Brain microvascular endothelial cell (primary cell): ENCODE measurements at places on chromosomes 2 and 18.
A peak's percentile ranks its signal among the peaks of the same experiment; 100 is the strongest.

- no peak for DNase-seq
Measured at GRCh38 chr2:119377294-119377992, 10.7 kb downstream of the DBI start.

- DNase-seq = no peak
Measured at GRCh38 chr2:43129676-43130547, 96.5 kb downstream of the ZFP36L2 start.

GRCh38 chr2:99841749-99842148 is 300.6 kb downstream of the AFF3 start:
- DNase-seq = peak; percentile 86

GRCh38 chr2:200455958-200456421 is 53.9 kb downstream of the KCTD18 start:
- no peak for DNase-seq

DNA sequence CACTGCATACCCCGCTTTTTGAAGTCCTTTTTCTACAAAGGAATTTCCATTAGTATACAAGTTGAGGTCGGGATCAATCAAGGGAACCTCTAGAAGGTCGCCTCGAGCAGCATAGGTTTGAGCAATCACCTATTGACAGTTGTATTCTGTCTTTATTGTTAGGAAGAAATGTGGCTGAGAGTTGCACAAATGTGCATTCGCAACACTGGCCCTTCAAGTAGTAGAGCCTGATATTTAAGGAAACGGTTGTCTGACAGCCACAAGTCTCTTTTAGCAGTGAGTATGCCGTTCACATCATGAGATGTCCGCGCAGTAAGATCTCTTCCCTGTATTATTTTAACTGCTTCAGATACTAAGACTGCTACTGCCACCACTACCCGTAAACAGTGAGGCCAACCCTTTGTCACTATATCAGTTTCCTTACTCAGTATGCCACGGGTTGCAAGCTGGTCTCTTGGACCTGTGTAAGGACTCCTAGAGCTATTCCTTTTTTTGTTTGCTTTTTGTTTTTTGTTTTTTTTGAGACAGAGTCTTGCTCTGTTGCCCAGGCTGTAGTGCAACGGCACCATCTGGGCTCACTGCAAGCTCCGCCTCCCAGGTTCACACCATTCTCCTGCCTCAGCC is 10.0 kb upstream of the STARD7 start:
- DNase-seq = no peak

- DNase-seq = no peak
Measured at GRCh38 chr2:2836343-2837070, 505.4 kb upstream of the MYT1L start.

DNA sequence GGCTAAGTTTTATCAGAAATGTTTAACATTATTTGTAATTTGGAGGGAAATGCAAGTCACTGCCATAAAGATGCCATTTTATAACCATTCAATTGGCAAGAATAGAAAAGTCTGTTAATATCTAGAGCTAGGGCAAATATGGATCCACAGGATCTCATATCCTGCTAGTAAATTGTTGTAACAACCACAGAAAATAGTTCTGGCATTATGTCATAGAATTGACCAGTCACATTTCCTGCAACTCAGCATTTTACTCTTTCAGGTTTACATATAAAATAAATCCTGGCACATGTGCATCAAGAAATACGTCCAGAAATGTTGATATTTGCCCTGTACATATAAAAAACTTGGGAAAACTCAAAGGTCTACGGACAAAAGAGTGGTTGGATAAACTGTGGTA is 32.9 kb downstream of the OSBPL6 start:
- DNase-seq = no peak

DNA sequence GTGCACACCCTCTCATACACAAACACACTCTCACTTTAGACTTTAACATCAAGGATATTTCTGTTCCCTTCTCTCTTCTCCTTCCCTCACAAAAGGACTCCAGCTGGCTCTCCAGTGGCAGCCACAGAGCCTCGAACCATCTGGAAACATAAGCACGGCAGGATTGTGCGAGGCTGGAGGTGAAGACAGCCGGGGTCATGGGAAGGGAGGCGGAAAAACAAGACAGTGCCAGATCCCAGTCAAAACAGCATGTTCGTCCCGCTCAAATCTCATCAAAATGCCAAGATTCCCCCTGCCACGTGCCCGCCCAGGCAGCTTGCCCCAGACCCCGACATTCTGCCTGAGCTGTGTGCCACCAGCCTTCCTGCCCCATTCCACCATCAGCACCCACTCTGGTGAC is 180.3 kb downstream of the ZBTB7C start:
- no peak for DNase-seq

- DNase-seq = no peak
Measured at GRCh38 chr2:206079699-206080465, 6.1 kb downstream of the INO80D start.
